ENCODE measurements at places on chromosomes 3 and 15. TPM values are rescaled to one million over a fixed set of nuclear protein-coding genes. Genes with fewer than 3 reads are reported as not detected.

Gene SMCO1
- total RNA-seq: not detected

Gene ZMYND10
- total RNA-seq: 1.2 TPM

Gene GPR176
- 6.8 TPM for total RNA-seq

Gene NOX5
- total RNA-seq: 0.05 TPM

Gene ACVR2B
- 4.1 TPM for total RNA-seq

Gene TUSC7
- not detected for total RNA-seq

Gene ATP2B2
- total RNA-seq: 0.19 TPM

Gene CSTA
- total RNA-seq: 0.72 TPM

Gene RTP1
- not detected for total RNA-seq

Gene MESP1
- total RNA-seq: 2.5 TPM

Gene PLA2G4D
- not detected for total RNA-seq

GRCh38 chr3:43102773-43103480 is 3.0 kb downstream of the POMGNT2 start:
- DNase-seq: no peak

GRCh38 chr3:24164967-24165602 is 220.0 kb downstream of the NR1D2 start:
- no peak for DNase-seq

- no peak for DNase-seq
Observed at GRCh38 chr15:70478251-70478990, 284.9 kb downstream of the UACA start.

DNA sequence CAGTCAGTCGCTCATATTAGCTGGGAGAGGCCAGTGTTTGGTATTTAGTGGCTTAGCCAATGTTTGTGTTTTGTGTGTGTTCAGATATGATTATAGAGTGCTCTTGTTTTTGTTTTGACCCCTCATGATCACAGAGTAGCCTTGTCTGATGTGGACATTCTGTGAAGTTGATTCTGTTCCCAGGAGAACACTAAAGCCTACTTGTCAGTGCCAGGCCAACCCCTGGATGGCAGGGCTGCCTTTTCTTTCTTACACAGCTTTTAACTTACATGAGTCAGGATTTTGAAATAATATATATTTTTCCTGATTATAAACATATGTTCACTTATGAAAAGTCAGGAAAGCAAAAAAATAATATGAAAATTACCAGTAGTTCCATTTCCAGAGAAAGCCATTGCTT is 11.9 kb downstream of the CFAP161 start:
- DNase-seq: no peak

DNA sequence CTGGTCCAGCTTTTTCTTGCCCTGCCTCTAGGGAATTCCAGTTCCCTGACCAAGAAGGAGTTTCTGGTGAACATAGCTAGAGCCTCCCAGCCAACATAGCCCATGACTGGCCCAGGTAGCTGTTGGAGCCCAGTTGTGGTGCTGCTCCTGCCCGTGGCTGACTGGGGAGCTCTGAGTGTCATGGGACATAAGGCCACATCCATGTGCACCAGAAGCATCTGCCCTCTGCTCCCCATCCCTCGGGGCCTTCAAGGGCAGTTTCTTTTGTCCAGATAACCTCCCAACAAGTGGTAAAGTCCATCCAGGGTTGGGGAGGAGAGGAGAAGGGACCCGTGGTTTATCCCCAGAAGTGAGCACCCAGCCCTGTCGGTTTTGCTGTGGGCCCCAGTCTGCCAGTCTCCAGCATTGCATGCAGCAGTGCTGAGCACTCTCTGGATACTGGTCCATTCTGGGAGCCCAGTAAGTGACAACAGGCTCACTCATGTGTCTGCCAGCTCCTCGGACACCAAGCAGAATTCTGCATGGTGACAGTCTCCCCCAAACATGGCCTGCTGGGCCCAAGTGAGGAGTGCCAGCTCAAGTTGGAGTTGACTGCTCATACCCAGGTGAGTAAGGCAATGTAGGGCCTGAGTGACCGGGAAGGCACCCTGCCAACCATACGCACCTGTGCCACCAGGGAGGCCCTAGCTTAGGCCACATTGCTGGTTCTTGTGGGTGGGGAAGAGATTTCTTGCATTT is 28.8 kb downstream of the ACAA1 start:
- DNase-seq: no peak

DNA sequence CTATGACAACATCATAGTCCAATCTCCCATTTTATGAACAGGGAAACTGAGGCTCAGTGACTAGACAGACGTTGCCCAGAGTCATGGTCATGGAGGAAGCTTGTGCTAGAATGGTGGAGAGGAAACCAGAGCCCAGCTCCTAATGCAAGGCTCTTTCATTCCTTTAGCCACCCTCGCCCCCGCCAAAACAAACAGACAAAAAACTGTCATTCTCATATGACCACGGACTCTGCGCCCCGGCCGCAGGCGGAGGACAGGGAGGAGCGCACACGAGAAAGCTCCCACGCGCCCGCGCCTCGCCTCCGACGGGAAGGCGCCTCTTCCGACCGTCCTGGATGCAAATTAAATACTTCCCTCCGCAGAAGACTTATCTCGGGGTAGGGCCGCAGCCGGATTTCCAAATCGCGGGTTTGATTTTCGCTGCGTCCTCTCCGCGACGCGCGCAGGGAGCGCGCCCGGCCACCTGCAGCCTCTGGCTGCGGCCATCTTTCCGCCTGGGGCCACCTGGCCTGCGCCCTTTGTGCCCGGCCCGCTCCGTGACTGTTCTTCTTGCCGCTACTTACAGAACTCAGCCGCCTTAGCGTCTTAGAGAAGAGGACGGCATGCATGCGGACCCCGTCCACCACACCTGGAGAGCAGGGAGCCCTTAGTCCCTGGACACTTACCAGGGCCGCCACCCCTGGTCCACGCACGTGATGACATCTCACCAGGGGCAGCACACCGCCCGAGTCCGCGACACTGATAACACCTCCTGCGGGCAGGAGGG is 670 bp upstream of the ATP13A3 start:
- DNase-seq: peak; percentile 78

DNA sequence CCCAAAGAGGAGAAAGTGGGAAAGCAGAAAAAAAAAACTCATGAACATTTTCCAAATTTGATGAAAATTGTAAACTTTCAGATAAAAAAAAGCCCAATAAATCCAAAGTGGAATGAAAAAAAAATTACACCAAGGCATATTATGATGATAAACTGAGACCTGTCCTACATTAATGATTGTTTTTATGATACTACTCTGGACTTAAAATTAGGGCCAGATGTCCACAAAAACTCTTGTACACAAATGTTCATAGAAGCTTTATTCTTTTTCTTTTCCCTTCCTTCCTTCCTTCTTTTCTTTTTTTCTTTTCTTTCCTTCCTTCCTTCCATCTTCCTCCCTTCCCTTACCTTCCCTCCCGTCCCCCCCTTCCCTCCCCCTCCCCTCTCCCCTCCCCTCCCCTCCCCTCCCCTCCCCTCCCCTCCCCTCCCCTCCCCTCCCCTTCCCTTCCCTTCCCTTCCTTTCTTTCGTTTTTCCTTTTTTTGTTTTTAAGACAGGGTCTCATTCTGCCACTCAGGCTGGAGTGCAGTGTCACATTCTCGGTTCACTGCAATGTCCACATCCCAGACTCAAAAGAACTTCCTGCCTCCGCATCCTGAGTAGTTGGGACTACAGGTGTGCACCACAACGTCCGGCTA is 243.9 kb downstream of the MEIS2 start:
- no peak for DNase-seq

DNA sequence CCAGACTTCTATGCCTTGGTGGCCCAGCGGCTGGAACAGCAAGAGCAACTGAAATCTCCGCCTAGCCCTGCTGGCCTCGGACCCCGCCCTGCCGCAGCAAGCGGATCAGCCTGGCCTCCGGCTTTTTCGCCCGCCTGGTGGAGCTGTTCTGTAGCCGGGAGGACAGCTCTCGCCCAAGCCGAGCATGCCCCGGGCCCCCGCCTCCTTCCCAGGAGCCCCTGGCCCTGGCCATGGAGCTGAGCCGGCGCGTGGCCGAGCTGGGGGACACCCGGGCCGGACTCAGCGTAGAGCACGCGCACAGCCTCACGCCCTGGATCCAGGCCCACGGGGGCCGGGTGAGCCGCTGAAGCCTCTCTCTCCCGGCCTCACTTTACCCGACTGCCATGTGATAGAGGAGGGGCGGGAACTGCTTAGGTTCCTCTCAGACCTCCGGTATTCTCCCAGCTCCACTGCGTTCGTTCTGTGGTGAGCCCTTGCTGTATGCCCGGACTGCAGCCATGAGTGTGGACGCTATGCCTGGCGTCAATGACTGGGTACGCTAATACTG is 24.1 kb upstream of the MRPL3 start:
- peak; percentile 84 for DNase-seq

- no peak for DNase-seq
Observed at GRCh38 chr3:194447657-194448056, 39.1 kb downstream of the ATP13A3 start.

DNA sequence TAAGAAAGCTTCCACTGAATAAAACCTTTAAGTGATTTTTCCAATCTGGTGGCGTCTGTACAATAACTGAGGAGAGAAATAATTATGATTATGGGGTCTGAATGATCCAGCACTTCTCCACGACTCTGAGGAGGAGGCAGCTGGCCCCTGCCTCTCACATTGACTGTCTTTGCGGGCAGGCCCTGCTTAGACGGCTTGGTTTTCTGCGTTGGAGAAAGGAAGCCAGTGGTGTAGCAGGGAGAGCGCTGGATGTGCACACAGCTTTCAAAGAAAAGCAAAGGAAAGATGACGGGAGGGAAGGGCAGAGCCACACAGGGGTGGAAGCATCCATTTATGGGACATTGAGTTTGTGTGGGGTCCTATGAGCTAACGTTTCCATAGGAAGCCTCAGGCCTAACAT is 62.5 kb downstream of the MGLL start:
- DNase-seq: no peak

DNA sequence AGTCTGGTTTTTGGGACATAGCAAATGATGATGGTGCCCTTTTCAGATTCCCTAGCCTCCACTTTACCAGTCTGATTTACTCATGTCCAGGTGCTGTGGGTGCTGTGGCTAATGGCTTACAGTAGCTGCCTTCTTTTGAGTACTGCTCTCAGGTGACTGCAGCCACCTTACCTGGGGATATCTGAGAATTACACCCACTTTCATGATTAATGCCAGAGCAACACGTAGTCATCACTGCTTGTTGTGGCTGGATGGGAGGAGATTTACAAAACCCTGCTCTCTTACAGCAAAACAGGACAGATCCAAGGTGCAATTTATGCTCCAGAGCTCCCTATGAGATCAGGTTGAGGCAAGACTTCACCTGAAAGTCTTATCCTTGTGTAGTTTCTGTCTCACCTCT is 150.6 kb downstream of the PDCD6IP start:
- DNase-seq: no peak

GRCh38 chr15:72231833-72232478 is 966 bp upstream of the PKM start:
- no peak for DNase-seq

- no peak for DNase-seq
Observed at GRCh38 chr3:198071602-198072287, 111.7 kb downstream of the LMLN start.

DNA sequence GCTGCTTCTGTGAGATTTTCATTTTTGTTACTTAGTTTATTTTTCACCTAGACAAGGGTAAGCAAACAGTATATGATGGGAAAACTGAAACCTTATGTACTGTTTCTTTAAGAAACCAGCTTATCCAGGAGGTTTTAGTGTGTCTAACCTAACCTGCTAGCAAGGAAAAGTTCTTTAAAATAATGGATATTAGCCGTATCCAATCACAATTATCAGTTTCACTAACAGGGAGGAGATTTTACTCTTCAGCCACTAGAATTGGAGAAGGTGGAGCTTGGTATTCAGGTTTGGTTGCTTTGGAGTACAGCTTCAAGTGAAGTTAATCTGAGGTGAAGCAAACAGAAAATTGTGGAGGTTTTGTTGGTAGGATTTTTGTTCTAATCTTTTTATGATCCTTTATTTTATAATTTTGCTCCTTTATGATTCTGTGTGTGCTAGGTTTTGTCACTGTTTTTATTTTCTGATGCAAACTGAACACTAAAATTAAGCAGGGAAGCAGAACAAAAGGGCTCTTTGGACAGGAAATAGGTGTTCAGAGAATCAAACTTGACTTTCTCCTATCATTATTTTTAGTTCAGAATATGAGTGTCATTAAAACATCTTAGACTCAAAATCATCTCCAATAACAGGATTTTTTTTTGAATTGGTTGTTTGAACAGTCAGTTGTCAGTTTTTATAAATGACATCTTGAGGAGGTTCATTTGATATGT is 13.0 kb downstream of the ZFAND6 start:
- no peak for DNase-seq

GRCh38 chr3:148759430-148759829 is 61.7 kb downstream of the AGTR1 start:
- no peak for DNase-seq

DNA sequence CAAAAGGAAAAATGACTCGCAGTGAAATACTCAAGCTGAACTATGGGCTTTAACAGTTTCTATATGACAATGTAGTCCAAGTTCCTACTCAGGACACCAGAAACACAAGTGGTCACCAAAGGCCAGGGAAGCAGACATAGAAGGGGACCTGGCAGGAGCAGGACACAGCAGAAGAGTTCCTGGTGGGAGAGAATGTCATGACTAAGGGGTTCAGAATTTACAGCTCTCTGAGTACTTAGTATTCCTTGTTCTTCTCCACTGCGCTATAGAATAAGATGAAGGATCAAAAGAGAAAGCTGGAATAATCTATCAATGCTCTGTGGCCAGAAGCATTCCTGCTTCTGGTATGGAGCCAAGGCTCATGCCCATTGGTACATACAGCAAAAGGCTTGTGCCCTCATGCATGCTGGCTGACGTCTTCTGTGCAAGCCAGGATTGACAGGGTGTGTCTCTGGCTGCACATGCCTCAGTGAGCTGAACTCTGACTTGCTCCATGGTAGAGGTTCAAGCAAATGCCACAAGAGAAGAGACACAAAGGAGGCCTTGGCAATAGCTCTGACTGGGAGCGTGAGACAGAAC is 128.7 kb upstream of the SLC2A2 start:
- DNase-seq: no peak

DNA sequence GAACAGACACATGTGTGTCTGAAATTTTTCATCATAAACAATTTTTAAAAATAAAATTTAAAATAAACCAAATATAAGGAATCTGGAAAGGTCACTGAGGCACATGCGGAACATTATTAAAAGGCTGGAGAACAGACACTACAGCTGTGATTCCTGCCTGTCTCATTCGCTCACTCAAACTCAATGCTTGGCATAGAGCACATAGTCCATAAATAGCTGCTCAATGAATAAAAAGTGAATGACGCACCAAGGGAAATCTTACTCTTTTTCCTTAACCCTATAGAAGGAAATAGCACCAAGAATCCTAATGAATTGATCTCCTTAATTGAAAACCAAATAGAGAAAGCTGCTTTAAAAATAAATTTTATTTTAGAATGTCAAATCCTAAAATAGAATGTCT is 98.4 kb downstream of the FSIP1 start:
- no peak for DNase-seq

Data from pancreas (tissue), 10 donors.